Renal cortex interstitium (tissue), 15 donors: ENCODE measurements at places on chromosomes 3 and 15.

DNA sequence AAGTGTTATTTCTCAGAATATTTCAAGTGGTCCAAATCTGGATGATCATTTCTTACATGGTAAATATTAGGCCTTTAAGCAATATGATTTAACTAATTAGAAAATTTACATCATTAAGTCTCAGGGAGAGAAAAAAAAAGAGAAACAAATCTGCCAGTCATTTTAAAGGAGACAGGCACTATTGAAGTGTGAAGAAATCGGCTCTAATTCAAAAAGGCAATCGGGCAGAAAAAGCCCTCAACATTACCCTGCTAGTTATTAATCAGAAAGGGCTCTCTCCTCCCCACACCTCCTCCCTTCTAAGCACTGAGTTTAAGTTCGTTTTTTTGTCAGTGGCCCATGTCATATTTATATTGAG lies 215.9 kb downstream of the MEIS2 start:
- DNase-seq: no peak

- no peak for DNase-seq
Observed at GRCh38 chr15:98775498-98776230, 127.3 kb downstream of the IGF1R start.

GRCh38 chr3:135013206-135013605 lies 218.1 kb downstream of the EPHB1 start:
- DNase-seq: no peak

DNA sequence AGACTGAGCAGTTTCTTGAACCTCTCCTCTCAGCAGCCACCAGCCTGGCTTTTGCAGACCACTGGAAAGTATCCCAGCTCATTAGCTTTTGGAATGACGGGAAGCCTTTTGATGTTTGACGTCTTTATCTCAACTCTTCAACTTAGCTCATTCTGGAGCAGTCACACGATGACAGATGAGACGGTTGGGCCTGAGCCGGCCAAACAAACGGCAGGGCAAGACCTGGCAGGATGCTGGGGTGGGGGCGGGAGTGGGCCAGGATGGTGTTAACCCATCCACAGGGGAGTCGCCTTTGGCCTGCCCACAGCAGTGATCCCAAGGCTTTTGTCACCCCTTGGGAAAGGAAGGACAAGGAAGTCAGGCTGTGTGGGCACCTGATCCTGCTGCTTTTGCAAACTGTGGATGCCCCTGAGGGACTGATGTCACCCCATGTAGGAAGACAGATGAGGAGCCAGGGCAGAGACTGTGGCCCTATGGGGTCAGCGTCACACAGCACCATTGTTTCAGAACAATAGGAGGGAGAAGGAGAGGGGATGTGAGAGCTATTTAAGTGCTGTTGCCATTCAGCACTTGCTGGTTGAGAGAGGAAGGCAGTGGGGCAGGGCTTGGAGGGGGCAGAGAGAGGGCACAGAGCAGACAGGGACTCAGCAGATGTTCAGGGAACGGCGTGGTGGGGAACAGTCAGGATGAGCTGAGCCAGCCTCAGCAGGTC lies 121.9 kb upstream of the CTDSPL start:
- DNase-seq: no peak

DNA sequence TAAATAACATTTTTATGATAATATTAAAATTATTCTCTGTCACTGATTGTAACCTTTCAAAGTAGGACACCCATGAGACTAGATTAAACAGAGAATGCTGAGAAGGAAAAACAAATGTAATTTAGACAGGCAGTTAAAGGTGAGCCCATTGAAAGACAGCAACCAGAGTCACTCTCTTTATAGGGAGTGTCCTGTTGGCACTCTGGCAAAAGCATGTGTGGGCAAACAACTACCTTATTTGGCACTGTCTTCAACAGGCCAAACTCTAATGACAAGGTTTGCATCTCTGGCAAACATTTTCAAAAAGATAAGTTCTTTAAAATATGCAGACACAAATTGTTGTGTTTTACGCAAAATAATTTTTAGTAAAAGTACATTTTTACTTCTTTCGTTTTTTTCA lies 29.8 kb downstream of the NFKBIZ start:
- DNase-seq: no peak

DNA sequence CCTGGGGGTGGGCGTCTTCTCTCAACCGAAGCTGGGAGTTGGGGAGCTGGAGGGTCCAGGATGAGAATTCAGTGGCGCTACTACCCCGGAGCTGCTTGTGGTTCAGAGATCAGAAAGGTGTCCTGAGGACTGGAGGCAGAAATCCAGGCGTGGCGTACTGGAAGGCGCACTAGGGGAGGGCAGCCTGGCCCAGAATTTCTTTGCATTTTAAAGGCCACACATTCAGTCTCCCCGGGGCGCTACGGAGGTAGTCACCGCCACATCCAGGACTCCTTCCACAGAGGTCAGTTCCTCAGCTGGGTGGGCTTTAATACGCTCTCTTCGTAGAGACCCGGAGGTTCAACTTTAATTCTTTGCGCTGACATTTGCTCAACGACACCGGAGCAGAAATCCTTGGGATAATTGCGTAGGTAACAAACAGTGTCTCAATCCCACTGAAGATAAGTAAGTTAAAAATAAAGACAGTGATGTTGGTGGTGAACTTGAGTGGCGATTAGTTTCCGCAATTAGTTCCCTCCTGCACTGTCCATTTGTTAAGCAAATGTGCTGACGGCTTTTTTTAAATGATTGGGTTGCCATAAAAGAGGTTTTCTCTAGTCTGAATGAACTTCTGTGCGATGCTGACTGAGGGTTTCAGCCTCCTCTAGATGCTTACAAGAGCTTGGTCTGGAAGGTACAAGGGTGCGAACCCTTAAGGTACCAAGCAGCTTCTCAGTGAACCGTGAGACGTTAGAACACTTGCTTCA lies 535 bp downstream of the MCTP2 start:
- no peak for DNase-seq

DNA sequence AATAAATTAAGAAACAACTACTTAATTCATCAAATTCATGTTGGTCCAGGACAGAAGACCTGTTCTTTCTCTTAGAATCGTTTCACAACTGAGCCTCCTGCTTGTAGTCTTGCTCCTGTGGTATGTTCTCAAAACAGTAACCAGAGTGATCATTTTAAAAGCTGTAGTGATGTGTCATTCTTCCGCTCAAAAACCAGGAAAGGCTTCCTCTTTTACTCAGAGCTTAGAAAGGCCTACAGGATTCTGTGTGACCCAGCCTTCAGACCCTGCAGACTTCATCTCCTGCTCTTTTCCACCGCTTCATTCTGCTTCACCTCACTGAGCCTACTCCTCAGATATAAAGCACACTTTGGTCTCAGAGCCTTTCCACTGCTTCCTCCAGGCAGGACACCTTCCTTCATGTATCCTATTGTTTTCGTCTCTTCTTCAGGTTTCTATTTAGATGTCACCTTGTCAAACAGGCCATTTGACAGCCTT lies 22.7 kb downstream of the ST6GAL1 start:
- no peak for DNase-seq

DNA sequence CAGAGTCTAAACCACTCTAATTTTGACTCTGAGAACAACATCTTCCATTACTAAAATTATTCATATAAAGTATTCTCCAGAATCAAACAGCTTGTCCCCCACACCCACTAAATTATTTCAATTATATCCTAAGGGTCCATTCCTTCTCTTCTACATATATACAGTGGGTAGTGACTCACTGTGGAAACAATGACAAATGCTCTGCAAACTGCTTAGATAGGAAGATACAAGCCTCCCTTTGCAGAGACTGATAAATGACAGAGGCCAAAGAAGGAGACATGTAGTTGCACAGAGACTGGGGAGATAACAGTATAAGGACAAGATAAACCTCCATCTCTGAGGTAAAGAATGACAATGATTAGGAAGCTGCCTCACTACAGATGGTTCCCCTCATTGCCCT lies 1087.4 kb downstream of the AGBL1 start:
- no peak for DNase-seq

DNA sequence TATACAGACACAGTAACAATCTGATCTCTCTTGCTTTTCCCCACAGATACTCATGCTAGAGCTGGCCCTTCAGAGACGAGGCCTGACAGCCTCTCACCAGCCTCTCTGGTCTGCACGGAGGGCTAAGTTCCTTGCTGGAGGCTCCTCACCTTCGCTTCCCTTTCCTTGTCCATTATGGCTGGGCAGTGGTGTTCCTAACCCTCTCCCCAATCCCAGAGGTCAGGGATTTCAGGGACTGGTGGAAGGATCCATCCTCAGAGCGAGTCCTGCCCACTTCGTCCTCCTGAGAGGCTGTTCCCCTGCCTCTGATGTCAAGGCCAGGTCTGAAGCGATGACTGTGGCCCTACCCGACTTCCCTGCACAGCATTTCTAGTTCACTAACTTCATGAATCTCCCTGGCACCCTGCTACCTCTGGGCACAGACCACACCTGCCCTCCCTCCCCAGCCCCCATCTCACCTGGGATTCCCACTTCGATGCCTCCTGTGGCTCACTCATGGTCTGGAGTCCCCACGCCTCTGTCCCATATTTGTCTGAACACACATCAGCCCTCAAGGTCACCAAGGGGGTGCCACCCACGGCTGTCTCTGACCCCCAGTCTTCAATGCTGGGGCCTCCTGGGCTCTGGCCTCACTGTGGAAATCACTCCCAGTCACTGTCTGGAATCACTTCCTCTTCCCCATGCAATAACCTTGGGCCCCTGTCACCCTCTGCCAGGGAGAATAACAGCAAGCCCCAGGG lies 124.9 kb upstream of the PRR20G start:
- DNase-seq: no peak

DNA sequence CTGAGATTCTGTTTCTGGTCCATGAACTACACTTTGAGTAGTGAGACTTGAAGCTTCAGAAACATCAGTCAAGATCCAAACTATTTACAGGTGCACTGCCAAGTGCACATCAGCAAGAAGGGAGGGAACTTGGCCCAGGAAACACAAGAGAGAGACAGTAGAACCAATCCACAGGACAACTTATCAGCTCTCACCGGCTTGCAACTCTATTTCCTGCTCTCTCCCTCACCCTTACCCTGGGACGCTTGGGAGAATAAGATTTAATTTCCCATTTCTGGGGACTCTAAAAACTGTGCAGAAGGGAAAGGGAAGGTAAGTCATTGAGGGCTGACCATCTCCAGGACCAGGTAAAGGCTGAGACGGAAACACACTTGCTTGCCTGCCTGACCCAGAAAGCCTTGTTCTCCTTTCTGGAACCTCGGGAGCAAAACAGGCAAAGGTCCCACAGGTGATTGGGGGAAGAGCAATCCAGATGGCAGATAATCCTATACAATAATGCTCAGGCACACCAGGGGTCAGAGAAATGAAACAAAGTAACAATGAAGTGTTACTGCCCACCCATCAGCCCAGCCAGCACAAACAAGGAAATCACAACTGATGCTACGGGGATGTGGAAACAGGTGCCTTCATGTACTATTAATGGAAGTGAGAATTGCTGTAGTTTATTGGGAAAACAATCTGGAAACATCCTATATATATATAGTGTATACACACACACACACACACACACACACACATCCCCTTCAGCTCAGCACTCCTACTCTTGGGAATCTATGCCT lies 154.4 kb downstream of the XXYLT1 start:
- no peak for DNase-seq

- no peak for DNase-seq
Observed at GRCh38 chr3:125394406-125394805, 19.3 kb upstream of the ZNF148 start.

DNA sequence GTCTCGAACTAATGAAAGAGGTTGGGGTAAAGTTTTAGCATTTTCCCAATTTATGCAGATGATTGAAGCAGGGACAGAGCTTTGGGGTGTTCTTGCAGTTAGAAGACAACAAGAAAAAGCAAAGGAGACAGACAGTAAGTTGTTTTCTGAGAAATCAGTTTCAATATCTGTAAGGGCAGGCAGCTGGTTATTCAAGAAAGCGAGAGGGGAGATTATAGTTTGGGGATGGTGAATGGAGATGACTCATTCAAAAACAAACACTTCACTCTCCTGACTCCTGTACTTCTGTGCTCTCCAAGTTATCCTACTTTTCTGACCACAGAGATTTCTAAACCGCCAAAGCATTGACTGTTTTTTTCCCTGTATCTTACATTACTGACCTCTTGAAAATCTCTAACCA lies 352.0 kb downstream of the GAP43 start:
- no peak for DNase-seq

DNA sequence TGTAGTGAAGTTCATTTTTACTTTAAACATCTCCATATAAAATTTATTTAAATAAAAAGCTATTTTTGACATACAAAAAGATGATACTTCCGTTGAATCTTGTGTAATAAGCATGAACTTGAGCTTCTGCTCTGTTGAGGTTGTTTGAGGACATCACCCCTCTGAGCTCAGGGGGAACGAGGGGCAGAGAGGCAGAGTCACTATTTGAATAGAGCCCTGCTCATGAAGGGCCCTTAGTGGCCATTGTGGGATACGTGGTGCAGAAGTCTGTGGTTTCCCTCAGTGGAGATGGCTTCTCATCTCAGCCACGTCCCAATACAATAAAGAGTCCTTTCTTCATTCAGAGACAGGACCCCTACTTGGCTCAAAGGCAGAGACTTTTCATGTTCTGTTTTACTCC lies 10.6 kb downstream of the CEMIP start:
- no peak for DNase-seq

DNA sequence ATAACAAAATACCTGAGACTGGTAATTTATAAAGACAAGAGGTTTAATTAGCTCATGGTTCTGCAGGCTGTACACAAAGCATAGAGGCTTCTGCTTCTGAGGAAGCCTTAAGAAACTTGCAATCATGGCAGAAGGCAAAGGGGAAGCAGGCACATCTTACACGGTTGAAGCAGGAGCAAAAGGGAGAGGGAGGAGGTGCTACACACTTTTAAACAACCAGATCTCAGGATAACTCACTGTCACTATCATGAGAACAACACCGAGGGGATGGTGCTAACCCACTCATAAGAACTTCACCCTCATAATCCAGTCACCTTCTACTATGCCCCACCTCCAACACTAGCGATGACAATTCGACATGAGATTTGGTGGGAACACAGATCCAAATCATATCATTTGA lies 54.4 kb downstream of the ATP8B4 start:
- DNase-seq: no peak

DNA sequence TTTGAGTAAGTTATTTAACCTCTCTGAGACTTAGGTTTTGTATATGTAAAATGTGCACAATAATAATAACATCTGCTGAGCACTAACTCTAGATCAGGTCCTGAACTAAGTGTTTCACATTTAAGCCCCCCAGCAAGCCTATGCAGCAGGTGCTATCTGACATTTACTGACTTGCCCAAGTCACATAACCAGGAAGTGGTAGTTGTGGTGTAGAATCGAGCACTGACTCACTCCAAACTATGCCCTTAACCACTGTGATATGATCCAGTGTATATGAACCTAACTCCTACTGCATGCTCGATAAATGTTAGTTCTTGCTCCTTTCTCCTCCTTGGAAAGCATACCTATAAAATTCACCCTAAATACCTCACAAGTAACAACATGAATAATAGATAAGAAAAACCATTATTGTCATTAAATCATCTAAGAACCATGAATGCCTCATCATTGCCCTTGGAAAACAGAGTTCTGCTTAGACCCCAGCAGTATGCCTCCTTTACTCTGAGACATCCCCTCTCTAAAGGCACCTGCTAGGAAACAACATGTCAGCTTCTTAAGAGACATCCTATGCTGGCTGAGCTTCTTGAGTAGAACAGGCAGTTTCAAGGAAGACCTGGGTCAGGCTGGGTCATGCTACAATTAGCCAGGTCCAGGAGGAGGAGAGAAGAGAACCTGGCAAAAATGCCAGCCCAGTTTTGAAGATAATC lies 3.0 kb upstream of the SHC4 start:
- no peak for DNase-seq
